ENCODE measurements at places on chromosomes 4 and X.

- DNase-seq = no peak
Measured at GRCh38 chr4:15811703-15812337, 33.7 kb downstream of the CD38 start.

- no peak for DNase-seq
Measured at GRCh38 chr4:102343964-102344519, 1.2 kb downstream of the SLC39A8 start.

GRCh38 chr4:54575919-54576318 lies 81.8 kb upstream of the KIT start:
- no peak for DNase-seq

- DNase-seq = no peak
Measured at GRCh38 chr4:108458681-108459080, 161.7 kb upstream of the RPL34 start.

DNA sequence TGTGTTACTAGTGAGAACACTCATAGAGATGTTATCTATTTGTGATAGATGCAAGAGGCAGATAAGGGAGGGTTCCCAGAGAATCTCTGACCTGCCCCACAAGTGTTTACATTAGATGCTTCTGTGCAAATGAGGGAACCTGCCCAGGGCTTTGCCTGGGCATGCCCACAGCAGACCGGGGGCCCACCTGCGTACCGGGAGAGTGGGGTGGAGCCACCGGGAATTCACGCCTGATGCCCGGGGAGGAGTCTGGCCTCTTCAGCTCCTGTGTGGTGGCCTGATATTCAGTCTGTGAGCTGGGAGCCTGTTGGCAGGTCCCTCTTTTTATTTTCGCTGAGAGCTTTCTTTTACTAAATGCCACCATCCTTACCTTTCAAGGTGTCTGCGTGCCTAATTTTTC lies 155.7 kb downstream of the SNCA start:
- no peak for DNase-seq

GRCh38 chrX:84123585-84123984 lies 64.4 kb downstream of the RPS6KA6 start:
- no peak for DNase-seq

GRCh38 chr4:24544208-24544988 lies 40.0 kb downstream of the DHX15 start:
- no peak for DNase-seq

GRCh38 chr4:41814565-41814964 lies 66.0 kb upstream of the PHOX2B start:
- DNase-seq = peak; percentile 29

- DNase-seq = no peak
Measured at GRCh38 chr4:42398871-42399331, 1.6 kb downstream of the SHISA3 start.

DNA sequence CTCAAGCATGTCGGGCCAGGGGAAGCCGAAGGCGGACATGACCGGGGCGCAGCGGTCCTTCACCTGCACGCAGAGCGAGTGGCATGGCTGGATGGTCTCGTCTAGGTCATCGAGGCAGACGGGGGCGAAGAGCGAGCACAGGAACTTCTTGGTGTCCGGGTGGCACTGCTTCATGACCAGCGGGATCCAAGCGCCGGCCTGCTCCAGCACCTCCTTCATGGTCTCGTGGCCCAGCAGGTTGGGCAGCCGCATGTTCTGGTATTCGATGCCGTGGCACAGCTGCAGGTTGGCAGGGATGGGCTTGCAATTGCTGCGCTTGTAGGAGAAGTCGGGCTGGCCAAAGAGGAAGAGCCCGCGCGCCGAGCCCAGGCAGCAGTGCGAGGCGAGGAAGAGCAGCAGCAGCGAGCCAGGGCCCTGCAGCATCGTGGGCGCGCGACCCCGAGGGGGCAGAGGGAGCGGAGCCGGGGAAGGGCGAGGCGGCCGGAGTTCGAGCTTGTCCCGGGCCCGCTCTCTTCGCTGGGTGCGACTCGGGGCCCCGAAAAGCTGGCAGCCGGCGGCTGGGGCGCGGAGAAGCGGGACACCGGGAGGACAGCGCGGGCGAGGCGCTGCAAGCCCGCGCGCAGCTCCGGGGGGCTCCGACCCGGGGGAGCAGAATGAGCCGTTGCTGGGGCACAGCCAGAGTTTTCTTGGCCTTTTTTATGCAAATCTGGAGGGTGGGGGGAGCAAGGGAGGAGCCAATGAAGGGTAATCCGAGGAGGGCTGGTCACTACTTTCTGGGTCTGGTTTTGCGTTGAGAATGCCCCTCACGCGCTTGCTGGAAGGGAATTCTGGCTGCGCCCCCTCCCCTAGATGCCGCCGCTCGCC lies at the start of gene SFRP2:
TSS of gene SFRP2 (minus strand) at position 671 of the 864 bp plus-strand sequence. CDS start at position 423, 248 bp downstream.
- no peak for DNase-seq

- DNase-seq = peak; percentile 91
Measured at GRCh38 chr4:80097400-80098177, 24.6 kb upstream of the ANTXR2 start.

GRCh38 chr4:7198440-7199128 lies 6.2 kb downstream of the SORCS2 start:
- DNase-seq = no peak

- DNase-seq = peak; percentile 91
Measured at GRCh38 chr4:20248155-20248558, 3.5 kb upstream of the SLIT2 start.

DNA sequence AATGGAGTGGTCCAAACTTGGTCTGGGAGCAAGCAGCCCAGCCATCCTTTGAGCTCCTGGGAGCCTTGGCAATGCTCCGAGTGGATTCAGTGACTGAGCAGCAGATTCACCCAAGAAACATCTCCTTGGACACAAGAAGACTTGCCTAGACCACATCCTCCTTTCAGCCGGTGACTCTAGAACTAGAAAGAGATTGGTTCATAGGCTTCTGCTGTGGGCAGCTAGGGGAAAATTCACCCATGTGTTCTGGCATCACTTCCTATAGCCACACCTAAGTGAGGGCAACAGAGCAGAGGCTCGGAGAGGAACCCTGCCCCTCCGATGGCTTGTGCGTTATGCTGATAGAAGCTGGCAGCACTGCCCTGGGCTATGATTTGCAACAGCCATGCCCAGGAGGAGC lies 16.0 kb downstream of the ZNF275 start:
- DNase-seq = peak; percentile 11

- DNase-seq = peak; percentile 79
Measured at GRCh38 chr4:186191200-186192065, at the start of gene CYP4V2. TSS of gene CYP4V2 (plus strand) at chr4:186191567. CDS start at chr4:186191824, 257 bp downstream.

DNA sequence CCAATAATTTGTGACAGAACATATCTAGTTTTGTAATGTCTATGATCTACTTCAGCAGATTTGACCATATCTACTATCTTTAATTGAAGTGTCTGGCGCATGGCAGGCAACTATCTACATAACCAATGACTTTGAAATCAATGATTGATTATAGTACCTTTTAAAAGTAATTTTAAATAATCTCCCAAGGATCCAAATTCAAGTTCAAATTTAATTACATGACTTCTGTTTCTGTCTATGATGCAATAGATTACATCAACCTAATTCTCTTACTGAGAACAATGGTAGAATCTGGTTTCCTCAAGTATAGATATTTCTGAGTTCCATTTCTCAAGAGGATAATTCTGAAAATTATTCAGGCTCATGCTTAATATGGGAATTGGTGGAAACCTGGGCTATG lies 177.4 kb upstream of the IL15 start:
- DNase-seq = no peak

DNA sequence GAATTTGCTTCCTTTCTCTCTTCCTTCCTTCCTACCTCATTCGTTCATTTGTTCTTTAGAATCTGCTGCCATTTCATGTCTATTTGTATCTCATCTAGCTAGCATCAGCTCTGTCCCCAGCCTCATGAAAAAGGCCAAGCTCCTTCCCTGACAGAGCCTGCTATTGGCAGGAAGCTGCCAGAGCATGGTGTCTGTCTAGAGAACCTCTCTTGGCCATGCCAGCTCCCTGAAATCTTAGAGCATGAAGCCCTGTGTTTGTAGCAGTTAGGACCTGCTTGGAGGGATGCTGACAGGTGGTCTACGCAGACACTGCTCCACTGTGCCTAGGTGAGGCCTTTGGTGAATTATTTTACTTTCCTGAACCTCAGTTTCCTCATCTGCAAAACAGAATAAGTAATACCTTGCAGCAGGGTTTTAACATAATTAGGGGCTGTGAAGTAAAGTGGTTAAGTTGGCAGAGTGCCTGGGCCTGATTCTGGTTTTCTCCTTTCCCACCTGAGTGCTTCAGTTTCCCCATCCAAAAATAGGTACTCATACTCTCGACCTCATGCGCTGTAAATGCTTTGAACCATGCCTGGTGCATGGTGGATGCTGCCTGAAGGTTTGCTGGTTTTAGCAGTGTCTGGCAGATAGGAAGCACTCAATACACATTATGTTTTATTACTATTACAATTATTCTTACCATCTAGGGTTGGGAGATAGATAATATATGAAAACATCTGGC lies 4.7 kb downstream of the PTTG2 start:
- DNase-seq = no peak

DNA sequence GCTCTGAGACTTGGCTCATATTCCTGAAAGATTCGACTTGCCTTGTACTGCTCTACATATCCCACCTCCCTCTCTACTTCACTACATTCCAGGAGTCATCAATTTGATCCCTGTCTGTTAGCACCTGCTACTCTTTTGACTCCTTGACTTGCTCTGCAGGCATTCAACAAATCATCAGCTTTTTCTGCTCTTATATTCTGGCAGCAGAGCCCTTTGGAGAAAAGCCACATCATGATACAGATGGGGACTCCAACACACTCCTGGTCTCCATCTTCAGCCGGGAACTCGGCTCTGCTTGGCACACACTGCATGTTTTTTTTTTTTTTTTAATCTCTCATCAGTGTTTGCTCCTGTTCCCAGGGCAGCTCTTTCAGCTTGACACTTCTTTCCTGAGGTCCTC lies 293.2 kb upstream of the LCORL start:
- DNase-seq = no peak

- DNase-seq = no peak
Measured at GRCh38 chr4:7307394-7308099, 115.2 kb downstream of the SORCS2 start.

GRCh38 chr4:53421791-53422190 lies 44.4 kb downstream of the FIP1L1 start:
- no peak for DNase-seq

DNA sequence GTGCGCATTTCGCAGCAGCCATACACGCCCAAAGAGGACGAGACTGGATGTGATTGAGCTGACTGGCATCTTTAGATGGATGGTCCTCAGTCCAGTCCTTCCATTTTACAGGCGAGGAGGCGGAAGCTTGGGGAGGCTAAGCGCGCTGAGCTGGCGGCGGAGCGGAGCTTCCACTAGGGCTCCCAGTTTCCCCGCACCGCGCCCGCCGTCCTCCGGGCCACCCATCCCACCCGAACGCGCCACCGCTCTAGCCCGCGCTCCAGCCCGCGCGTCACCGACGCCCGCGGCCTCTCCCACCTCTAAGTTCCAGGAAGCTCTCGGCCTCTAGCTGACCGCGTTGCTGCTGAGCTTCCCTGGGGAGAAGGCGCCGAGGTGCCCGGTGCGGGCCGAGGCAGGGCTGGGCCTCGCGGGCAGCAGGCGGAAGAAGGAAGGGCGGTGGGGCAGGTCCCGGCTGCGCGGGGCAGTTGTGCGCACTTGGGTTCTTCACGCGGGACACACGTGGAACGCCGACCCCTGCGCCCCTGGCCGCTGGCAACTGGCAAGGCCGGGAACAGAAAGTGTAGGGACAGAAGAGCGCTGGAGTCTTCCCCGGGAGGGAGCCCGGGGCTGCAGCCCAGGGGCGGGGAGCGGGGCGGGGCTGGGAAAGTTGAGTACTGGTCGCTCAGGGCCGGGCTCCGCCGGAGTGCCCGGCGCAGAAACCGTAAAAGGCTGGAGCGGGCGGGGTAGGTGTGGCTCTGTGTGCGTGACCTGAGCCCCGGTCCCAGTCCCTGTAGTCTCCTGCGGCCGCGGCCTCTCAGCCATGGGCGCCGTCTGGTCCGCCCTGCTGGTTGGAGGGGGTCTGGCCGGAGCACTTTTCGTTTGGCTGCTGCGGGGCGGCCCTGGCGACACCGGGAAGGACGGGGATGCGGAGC lies at the start of gene STBD1:
TSS of gene STBD1 (plus strand) at position 763 of the 911 bp plus-strand sequence. CDS start at position 800, 37 bp downstream.
- peak; percentile 60 for DNase-seq

- DNase-seq = peak; percentile 6
Measured at GRCh38 chr4:17492058-17492741, 19.7 kb downstream of the QDPR start.

DNA sequence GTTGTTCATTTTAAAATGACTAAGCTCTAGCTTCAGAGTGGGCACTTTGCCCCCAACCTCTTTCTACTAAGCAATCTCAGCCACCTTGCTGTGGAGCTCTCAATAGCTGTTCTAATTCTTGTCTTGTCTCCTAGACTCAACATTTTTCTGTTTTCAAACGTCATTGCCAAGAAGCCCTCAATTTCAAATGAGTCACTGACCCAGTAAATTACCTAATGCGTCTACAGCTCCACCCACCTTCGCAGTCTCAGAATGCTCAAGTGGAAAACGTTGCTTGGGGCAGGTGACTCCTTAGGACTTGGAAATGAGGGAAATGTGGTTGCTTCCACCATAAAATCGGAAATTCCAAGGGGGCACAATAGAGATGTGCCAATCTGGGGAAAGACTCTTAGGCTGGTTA lies 59.0 kb downstream of the ING2 start:
- peak; percentile 24 for DNase-seq

DNA sequence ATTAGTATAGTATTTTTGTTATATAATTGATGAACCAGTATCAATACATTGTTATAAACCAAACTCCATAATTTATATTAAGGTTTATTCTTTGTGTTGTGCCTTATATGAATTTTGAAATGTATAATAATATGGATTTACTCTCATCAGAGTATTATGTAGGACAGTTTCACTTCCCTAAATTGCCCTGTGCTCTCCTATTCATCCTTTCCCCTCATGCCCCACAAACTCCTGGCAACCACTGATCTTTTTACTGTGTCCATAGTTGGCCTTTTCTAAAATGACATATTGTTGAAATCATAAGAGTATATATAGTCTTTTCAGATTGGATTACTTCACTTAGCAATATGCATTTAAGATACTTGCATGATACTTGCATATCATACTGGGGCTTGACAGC lies 958.1 kb upstream of the GRID2 start:
- DNase-seq = no peak

- DNase-seq = no peak
Measured at GRCh38 chrX:153781428-153782047, 697 bp downstream of the SRPK3 start.

- DNase-seq = no peak
Measured at GRCh38 chrX:41144873-41145272, 59.6 kb downstream of the USP9X start.

DNA sequence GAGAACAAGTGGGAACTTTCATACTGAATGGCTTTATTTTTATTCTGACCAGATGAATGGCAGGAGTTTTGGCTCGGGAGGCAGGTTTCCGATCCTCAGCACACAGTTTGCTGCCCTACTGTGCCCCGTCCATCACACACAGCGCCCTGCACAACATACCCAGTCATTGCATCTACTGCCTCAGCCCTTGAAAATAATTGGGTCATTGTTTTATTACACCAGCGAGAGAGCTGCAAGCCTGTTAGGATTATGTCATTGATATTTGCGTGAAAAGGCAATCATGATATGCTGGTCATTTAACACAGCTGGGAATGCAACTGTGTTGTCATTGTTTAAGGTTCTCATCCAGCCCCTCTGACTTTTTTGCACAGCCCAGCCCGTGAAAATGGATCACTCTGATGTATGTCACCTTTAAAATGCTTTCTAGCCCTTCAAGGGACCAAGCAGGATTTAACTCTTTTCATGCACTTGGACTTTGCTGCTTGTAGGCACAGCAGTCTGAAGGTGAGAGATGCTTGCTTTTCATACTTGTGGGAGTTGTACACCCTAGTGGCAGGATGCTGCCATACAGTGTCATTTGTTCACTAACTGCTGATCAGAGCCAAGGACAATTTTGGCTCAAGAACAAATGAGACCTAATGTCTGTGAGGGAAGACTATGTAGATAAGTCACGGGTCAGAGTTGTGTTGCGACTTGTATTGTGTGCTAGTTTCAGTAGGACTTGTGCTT lies 62.3 kb downstream of the RTL9 start:
- no peak for DNase-seq

- no peak for DNase-seq
Measured at GRCh38 chr4:134345244-134345643, 143.7 kb upstream of the PABPC4L start.

Measured in AG10803 (cell line).